Activated CD8-positive, alpha-beta memory T cell treated with anti-CD3 and anti-CD28 coated beads for 1 hour (primary cell): ENCODE measurements at places on chromosomes 2 and 18.
A peak's percentile ranks its signal among the peaks of the same experiment; 100 is the strongest.

DNA sequence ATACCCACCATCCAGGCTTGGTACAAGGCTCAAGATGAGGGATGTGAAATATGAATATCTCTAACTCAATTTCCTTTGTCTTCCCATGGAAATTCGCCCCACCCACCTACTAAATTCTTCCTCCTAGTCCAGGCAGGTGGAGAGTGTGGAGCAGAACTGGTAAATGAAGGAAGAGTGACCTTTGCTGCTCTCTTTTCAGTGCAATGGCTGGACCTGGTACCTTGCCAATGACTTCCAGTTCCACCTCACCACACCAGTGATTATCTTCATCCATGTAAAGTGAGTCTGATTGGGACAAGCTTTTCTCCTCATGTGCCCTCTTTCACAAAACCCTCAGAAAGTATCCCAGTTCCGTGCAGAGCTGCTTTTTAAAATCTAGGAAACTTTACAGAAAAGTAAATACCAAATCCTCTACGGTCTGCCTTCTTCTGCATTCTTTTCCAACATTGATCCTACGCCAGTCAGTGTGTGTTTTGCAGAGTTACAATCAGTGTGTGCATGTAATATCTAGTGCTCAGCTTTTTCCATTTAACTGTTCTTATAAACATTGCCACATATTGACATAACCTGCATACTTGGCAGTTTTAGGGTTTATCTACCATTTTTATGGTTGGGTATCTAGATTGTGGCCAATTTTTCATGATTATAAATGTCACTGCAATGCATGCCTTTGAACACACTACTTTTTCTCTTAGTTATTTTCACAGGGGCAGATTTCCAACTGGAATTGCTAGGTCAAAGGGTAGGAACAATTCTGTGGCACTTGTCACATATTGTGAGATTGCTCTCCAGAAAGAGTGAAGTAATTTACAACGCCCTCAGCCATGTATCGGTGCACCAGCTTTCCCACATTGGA is 86.5 kb upstream of the SEC11C start:
- no peak for DNase-seq

DNA sequence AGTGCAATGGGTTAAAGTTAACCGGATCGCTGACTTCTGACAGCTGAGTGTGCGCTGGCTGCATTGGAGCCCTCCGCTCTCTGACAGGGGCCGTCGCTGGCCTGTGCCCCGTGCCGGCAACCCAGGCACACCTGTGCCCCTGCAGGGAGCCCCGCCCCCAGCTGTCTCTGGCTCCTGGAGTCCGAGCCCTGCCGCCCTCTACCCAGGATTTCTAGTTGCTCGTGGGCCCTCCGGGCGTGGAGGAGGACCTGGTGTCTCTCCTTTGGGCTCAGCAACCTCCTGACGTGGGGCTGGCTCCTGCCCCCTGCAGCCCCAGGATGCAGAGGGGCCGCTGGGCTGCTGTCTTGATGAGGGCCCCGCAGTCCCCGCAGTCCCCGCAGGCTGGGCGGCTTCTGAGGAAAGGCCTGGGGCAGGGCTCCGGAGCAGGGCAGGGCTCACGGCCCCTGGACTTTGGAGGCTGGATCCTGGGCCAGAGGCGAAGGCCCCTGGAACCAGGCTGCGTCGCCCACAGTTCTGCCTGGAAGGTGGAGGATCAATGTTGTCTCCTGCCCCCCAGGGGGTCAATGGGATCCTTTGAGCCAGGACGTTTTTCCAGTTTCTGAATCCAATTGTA is 172.8 kb downstream of the RNF144A start:
- DNase-seq: no peak

DNA sequence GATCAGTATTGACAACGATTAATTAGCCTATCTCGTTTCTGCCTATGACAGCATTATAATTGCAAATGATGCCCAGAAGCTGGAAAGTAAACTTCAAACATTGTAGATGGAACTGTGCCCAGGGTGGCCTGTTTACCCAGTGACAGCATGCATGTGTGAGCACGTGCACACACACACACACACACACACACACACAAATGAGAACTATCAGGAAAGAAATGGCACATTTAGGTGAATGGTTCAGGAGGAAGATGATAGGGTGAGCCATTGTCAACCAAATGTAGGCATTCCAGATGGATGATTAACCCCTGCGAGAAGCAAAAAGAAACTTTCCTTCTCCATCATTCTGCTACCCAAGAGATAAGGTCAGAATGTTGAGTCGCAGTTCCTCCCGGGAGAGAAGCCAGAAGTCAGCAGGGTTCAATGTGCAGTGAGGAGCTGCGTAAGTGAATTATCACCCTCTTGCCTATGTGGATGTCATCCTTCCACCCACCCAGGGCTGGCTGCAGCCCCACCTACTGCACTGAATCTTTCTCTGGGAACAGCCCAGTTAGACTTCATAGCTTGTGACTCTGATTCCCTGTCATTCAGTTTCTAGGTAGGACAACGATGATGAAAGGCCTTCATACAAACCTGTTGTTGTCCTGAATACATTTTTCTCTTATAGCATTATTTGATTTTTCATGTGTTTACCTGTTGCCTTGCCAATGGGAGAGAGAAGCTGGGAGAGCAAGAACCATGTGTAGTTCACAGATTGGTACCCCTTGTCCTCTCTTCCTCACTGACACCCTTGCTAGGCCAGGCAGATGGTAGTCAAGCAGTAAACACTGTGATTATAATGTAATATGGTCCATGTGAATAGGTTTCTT is 3.5 kb upstream of the APOB start:
- DNase-seq: no peak

DNA sequence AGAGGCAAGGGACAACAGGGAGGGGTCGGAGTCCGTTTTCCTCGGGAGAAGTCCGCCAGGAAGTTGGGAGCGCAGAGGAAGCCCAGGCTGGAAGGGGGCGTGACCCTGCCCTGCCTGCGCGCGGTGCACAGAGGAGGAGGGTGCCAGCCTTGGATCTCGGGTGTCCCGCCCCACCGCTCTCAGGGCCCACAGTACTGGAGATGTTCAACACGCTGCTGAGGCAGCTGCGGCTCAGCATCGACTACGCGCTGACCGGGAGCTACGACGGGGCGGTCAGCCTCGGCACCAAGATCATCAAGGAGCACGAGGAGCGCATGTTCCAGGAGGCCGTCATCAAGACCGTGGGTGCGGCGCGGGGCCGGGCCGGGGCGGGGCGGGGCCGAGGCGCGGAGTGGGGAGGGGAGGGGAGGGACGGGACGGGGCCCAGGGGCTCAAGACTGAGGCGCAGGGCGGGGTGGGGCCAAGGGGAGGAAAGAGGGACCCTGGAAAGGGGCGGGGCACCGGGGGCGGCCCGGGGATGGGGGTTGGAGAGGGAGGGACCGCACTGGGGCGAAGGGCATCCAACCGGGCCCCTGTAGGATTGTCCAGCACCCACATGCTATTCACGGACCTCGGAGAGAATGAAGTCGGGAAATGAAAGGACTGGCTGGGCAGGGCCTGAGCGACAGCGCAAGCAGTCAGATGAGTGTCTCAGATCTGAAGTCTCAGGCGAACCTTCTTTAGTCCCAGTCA is 36.6 kb downstream of the POMC start:
- DNase-seq: no peak

- no peak for DNase-seq
Measured at GRCh38 chr2:160388464-160389263, 104.9 kb downstream of the RBMS1 start.

DNA sequence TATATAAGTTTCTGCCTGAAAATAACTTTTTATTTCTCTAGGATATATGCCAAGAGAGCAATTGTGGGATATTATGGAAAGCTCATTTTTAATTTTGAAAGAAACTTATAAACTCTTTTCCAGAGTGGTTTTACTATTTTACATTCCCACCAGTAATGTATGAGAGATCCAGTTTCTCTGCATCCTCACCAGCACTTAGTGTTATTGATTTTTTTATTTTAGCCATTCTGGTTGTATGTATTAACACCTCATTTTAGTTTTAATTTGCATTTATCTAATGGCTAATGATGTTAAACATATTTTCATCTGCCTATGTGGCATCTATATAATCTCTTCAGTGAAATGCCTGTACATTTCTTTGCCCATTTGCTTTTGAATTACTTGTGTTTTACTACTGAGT is 597.7 kb upstream of the RAB6C start:
- DNase-seq: no peak

DNA sequence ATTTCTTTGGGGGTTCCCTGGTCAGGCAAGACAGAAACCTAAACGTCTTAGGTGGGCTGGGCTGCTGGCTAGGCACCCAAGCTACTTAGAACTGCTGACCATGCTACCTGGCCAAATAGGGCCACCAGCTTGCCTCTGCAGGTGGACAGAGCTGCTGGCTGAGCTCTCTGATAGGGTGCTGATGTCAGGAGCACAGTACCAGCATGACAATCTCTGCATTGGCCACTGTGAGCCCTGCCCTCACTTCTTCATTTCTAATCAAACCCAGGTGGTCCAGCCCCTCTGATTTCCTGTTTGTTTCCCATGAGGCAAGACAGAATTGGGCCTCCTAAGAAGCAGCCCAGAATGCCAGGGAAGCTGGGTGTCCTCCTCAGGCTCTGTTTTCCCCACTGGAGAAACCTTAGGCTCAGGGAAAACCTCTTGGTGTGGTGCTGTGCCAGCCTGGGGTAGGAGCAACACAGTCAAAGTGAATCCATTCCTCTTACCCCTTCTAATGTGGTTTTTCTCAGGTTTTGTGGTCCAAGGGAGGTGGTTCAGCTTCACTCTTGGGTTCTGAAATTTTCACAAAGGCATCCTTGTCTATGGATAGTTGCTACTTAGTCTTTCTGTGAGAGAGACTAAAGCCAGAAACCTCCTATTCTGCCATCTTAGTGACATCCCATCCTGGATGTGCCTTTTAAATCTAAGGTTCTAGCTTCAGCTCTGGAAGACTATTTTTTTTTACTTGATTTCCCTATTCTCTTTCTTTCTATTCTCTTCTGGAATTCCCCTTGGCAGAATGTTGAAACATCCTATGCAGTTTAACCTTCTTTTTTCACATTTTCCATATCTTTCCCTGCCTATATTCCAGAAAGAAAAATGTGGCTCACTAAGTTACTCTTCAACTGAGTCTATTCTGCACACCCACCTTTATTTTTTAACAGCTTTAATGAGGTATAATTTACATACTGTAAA is 15.2 kb downstream of the SP100 start:
- DNase-seq: no peak

GRCh38 chr2:203396667-203397066 is 68.5 kb downstream of the ABI2 start:
- no peak for DNase-seq

DNA sequence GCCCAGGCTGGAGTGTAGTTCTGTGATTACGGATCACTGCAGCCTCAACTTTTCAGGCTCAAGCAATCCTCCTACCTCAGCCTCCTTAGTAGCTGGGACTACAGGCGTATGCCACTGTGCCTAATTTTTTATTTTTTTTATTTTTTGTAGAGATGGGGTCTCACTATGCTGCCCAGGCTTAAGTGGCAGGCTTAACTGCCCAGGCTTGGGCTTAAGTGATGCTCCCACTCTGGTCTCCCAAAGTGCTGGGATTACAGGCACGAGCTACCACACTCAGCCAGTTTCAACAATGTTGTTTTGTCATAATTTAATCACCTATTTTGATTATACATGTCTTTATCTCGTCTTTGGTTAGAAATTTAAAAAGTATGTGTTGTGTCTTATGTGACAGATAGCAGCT is 18.2 kb downstream of the UGGT1 start:
- DNase-seq: no peak

DNA sequence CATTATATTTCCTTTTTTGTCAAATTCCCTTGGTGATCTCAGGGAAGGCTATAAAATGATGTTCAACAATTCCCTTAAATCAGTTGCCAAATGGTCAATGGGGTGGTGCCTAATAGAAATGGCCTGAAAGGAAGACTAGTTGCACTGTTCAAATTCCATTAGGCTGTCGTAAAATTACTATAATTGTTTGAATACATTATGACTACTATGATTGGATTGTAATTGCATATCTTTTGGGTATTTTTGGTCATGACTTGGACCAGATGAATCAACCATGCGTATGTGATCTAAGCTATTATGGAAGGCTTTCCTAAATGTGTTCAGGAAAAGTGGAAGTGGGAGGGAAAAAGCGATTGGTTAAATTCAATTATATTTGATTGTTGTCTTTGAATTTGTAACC is 41.3 kb upstream of the KCNE4 start:
- DNase-seq: no peak

DNA sequence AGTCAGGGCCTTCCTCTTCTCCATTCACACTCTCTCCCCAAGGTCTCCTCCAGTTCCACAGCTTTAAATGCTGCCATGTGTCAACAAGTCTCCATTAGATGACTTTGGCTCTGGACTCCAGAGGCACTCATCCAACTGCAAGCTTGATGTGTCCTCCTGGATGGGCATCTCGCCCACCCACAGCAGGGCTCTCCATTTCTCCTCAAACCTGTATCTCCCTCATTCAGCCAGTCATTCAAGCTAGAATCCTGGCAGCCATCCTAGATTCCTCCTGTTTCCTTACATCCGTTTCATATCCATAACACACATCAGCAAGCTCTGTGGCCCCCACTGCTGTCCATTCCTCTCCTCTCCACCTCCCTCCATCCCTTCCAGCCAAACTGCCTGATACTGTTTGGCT is 88.4 kb upstream of the AFF3 start:
- no peak for DNase-seq

GRCh38 chr2:124025171-124025580 is at the start of gene CNTNAP5:
Gene CNTNAP5 (plus strand): TSS chr2:124025287. CDS start chr2:124025651, 364 bp downstream.
- no peak for DNase-seq

- no peak for DNase-seq
Measured at GRCh38 chr2:226771067-226771466, 28.6 kb downstream of the IRS1 start.

- peak; percentile 24 for DNase-seq
Measured at GRCh38 chr2:3223080-3223923, 154.3 kb downstream of the EIPR1 start.

DNA sequence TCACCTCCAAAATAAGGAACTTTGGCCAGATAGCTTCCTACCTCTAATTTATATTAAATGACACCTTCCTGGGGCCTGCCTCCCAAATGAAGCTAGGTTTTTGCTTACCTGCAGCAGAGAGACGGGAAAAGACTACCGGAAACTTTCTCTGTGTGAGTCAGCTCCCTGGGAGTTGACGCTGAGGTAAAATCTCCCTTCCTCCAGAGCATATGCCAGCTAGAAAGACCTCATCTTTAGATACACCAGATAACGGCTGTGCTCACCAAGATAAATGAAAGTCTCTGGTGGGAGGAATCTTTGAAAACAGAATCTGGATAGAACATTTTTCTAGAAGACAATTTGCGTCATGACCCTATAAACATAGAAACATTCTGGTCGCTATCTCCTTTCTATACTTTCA is 99.7 kb upstream of the RFX8 start:
- no peak for DNase-seq

GRCh38 chr2:190031969-190032618 is 30.4 kb downstream of the MSTN start:
- DNase-seq: no peak

- no peak for DNase-seq
Measured at GRCh38 chr2:147037048-147037447, 807.8 kb upstream of the ACVR2A start.

- DNase-seq: no peak
Measured at GRCh38 chr2:8996006-8996405, 7.5 kb downstream of the MBOAT2 start.

GRCh38 chr2:47223980-47224379 is 68.9 kb upstream of the STPG4 start:
- no peak for DNase-seq
